8988T (cell line): ENCODE measurements at places on chromosomes 1 and 21.

DNA sequence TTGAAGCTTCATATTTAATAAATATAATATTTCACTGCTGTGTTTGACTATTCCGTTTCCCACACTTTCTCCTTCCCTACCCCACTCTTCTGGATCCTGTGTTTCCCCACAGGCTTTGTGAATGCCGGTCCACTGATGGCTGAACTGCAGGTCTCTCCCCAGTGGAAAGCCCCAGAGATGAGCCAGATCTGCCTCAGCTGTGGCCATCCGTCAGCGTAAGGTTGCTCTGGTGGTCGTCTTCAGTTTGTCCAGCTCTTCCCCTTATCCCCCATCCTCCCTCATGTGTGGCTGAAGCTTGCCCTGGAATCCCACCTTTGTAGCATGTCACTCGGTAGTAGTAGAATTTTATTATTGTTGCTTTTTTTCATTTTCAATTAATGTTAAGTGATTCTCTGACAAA, 11.4 kb downstream of the SMAP2 start:
- DNase-seq, result no peak

DNA sequence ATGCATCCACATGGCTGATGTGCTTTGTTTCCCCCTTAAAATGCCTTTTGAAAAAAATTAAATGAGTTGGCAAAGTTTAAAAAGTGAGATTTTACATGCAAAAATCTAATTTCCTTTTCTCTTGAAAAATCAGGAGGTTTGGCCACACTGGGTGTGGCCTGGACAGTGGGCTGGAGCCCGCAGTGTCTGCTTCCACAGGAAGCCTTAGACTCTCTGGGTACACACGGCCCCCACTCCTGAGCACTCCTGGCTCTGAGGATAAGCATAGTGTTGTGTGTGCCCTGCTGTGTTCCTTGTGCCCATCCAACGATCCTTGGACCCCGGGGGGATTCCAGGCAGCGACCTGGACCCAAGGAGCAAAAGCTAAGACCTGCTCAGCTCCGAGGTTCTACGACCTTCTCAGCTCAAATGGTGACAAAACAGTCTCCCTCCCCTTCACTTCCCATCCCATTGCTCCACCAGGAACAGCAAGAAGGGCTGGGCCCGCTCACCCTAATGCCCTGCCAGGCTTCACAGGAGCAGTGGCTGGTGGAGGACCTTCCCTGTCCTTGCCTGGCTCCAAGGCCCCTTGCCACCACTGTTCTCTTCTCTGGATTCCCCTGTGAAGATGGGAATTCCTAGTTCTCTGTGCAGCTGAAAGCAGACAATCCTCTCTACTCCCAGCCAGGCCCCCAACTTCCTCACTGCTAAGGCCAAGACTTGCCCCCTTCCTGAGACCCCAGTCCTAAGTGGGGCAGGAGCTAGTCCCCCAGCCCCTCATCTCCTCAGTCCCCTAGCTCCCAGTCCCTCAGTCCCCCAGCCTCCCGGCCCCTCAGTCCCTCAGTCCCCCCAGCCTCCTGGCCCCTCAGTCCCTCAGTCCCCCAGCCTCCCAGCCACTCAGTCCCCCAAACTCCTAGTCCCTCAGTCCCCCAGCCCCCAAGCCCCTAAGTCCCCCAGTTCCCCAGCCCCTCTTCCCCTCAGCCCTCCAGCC, 395.8 kb downstream of the PTPRU start:
- no peak for DNase-seq

- no peak for DNase-seq
Observed at GRCh38 chr21:33325222-33326067, 675 bp downstream of the IFNAR1 start.

DNA sequence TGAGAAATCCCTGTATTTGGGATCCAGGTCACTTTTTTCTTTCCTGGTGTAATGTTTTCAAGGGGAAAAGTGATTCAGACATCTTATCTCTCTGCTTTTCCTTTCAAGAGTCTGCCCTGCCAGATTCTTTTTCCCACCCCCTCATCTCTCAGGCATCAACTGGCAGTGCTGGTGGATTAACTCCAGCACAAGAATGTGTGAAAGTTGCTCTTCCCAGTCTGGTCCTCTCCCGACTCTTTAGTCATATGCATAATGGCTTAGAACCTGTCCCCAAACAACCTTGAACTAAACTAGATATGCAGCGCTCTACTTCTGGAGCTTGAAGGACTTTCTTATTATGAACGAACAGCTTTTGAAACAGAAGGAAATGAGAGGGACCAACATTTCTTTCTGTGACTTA, 88.5 kb downstream of the SLC44A5 start:
- DNase-seq, result no peak

DNA sequence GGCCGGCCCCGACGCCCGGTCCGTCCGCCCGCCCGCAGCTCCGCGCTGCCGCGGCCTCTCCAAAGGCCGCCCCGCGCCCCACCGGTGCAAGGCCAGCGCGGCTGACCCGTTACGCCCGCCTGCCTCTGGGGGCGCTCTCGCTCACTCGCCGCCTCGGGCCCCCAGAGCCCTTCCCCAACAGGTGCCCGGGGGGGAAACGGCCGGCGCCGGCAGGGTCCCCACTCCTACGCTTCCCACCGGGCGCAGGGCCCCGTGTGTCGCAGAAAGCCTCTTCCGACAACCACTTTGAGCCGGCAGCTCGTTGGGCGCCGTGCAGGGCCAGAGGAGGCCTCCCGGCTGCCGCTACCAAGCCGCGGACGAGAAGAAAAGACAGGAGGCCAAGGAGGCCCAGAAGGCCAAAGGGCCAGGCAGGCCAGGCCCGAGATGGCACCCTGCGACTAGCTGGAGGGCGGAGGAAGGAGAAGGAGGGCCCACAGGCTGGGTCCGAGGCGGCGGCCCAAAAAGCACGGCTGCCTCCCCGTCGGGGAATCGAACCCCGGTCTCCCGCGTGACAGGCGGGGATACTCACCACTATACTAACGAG, 64.9 kb upstream of the FCGR2A start:
- peak; percentile 93 for DNase-seq

DNA sequence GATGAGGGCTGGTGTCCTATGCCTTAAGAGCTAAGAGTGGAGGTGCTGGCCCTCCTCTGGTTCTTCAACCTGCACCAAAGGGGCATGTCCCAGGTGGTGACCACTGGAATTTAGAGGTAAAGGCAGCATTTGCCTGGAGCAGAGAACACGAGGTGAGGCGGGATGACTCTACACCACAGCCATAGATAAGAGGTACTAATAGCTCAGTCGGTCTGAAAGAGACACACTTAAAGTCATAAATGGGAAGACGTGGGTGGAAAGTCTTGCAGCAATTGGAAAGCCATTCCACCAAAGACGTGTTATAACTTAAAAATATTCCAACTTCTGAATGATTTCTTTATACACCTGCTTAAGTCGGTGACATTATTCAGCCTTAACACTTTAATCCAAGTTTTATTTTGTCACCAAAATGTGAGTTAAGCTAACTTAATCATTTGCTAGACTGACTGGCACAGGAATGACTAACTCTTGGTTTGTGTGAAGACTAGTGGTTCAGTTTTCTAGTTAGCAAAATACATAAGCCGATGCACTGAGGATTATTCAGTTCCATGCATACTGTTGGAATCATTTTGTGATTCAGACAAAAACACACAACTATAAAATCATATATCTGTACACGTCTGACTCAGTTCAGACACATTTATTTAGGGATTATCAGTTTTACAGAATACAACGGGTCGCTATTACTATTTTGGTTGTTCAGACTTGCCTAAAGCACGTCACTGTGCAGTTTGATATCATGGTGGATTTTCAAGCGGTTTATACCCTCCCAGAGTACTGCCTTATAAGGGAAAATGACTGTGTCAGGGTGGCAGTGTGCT, 4.6 kb upstream of the ETS2 start:
- no peak for DNase-seq

DNA sequence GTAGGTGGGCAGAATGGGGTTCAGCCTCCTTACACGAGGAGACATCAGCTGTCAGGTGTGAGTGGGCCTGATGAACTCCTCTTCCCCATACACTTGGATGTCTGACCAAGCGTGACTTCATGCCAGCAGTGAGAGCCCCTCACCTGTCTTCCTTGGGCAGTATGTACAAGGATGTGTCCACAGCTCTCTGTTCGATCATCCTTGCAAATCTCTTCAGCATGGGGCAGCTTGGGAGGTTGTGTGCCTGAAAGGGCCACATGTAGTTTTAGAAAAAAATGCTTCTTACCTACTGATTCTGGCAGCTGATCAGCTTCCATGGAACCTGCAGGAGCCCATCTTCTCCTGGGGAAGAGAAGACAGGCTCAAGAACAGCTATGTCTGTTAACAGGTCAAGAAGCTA, 18.0 kb downstream of the ACP6 start:
- no peak for DNase-seq

DNA sequence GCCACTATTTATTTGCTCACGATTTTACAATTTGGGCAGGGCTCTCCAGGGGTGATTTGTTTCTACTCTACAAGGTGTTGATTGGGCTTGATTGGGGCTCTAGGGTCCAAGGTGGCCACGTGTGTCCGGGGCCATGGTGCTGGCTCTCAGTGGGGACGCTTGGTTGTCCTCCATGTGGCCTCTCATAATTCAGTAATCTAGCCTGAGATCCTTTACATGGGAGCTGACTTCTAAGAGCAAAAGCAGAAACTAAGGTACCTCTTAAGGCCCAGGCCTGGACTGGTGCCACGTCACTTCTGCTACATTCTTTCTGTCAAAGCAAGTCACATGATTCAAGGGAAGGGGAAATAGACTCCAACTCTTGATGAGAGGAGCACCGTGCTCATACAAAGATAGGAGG, 8.1 kb upstream of the PSRC1 start:
- no peak for DNase-seq

GRCh38 chr1:2617971-2618470, 14.8 kb downstream of the MMEL1 start:
- no peak for DNase-seq

DNA sequence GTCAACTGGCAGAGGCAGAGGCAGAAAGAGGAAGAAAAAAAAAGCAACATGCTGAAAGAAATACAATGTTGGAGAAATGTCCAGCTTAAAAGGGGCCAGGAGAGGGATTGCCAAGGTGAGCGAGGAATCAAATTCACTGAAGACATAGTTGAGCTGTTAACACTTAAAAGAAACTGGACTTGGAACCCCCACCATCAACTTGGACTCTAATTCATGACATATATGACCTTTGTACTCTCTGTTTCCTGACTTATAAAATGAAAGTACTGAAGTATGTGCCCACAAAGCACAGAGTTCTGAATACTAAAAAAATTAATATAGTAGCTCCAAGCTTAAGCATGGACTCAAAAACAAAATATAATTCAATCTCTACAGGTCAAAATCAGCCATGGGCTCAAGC, 16.1 kb downstream of the PRR9 start:
- no peak for DNase-seq

DNA sequence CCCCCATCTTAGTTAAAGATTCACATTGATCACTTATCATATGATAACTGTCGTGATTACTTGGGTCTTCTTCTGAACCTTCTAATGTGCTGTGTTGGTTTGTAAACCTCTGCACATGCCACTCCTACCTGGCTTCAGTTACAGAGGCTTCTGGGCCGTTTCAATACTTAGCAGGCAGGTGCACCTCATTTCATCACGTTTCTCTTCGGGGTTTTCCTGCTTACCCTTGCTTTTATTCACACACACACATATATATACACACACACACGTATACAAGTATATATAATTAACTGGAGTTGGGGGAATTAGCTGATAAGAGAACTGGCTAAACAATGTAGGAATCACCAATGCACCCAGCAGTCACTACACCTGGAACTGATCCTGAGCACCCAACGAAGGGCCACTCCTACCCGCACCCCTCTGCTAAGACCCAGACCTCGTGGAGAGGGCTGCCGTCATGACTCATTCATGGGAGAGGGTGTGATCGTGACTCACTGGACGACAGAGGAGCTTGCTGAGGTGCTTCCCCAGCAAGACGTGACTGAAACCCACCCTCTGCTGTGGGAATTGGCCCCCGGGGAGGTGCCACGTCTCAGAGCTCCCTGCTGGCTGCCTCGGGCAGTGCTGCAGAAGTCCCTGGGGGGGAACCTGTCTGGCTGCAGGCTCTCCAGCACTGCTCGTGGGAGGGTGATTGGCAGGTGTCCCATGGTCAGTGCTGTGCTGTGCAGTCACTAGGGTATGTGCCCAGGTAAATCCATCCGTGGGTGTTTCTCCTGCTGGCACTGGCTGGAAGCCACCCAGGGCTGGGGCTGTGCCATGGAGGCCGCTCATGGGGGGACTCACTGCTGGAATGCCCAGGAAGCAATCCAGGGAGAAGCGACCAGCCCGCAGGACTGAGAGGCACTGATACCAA, 166.6 kb downstream of the DYRK1A start:
- DNase-seq, result peak; percentile 32

DNA sequence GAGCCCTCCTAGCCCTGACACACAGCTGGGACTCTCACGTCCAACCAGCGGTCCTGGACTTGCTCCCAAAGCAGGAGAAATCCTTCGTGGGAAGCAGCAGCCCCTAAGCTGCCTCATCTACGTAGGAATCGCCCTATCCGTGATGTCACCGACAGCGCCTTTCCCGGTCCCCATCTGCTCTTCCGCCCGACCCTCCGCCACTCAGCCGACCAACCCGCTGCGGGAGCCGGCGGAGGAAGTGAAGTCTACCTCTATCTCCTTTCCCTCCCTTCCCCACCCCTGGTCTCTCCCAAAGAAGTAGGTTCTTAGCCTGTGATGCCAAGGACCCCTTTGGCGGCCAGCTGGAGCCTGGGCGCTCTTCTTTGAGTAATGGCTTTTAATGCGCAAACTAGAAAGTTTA, 272.1 kb downstream of the FAM72C start:
- DNase-seq, result no peak

GRCh38 chr1:101112051-101112780, 86.6 kb upstream of the DPH5 start:
- DNase-seq, result no peak

- DNase-seq, result no peak
Observed at GRCh38 chr1:22320587-22321344, 130.9 kb upstream of the ZBTB40 start.

- peak; percentile 28 for DNase-seq
Observed at GRCh38 chr1:67053535-67053784, 488 bp downstream of the SLC35D1 start.

GRCh38 chr1:156999596-157000320, 45.8 kb downstream of the ARHGEF11 start:
- DNase-seq, result no peak

DNA sequence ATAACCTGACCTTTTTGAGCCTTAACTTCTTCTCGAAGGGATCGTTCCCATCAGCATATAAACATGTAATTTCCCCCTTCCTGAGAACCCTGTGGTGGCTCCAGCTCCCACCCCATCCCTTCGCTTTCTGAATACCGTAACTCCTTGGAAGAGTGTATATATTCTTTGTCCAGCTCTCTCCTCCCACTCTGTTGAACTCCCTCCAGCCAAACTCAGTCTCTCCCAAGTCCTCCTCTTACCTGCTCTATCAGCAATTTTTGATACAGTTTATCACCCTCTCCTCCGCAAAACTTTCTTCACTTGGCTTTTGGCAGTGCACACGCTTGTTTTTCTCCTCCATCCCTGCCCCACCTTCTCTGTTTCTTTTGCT, 109.9 kb upstream of the SLC25A33 start:
- no peak for DNase-seq
